ENCODE measurements at places on chromosomes 2 and 18. TPM values are rescaled to one million over a fixed set of nuclear protein-coding genes. Genes with fewer than 3 reads are reported as not detected.

- ATAC-seq = no peak
These were observed 61.3 kb downstream of the NCKAP5 start for GRCh38 chr2:133506996-133507395.

GRCh38 chr2:128733450-128733849 is 414.8 kb upstream of the HS6ST1 start:
- no peak for ATAC-seq

DNA sequence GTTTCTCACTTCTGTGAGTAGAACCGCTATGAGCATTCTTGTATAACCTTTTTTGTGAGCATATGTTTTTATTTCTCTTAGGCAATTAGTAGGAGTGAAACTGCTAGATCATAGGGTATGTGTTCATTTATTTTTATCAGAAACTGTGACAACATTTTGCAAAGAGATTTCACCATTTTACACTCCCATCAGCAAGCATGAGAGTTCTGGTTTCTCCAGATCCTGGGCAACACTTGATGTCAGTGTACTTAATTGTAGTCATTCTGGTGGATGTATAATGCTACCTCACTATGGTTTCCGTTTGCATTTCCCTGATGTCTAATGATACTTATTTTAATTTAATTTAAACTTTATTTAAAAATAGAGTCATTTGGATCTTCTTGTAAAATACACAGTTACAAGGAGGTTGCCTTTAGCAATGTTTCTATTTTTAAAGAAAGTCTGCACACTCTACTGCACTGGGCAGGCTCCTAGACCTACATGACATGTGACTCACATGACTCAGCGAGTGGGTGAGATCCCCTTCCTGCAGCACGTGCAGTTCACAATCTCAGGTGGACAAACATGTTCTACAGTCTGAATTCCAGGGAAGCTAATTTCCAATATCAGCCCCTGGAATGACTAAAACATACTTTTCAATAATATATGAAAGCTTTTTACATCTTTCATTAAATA is 127.0 kb upstream of the BCL2L11 start:
- no peak for ATAC-seq

DNA sequence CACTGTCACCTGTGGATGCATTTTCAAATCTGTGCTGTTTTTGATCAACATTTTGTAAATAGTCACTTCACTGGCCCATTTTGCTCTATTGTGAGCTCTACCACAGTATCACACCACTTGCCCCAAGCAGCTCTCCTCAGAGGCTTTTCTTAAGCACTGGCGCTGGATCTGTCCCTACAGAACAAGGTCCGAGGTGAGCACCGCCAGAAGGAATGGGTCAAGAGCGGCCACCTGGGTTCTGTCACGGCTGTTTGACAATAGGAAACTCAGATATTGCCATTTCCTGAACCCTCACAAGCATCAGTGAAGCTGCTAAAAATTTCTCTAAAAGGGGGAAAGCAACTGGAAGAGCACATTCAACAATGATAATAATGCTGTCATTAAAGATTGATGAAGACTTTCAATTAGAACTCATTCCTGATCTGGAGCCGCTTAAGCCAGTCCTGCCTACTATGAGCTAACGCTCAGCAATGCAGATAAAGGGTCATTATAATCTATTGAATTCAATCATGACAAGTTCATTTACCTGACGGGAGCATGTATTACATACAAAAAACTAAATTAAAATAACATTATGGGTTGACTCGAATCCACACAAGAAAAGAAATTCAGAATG is 514.0 kb downstream of the GALR1 start:
- ATAC-seq = no peak

DNA sequence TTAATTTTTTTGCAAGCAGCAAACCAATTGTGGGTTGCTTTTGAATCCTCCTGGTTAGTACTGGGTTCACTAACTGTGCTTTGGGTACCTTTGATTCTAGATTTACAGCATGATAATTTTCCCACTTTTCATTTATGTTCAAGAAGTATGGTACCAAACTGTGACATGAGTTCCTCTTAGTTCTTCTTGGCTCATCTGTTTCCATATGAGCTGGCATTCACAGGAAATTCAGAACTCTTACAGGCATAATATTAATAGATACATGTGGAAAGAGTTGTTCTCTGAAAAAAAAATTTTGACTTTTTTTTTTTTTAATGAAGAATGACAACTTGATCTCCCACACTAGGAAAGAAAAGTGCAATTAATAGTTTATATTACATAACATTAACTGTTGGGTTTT is 59.4 kb downstream of the FMNL2 start:
- ATAC-seq = no peak

DNA sequence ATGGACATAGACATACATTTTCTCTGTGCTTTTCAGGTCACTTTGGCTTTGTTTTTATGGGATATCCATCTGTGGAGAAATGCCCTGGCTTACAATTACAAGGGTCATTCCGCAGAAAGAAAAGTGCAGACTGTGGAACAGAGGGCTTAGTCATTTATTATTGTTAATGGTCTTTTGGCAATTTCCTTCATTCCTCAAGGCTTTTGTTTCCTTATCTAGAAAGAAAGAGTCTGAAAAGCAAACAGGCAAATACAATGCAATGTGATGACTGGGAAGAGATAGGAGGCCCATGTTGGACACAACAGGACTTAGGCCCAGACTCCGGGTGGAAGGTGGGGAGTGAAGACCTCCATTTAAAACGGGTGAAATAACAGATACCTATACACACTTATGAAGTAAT is 129.5 kb upstream of the CAVIN2 start:
- ATAC-seq = no peak

DNA sequence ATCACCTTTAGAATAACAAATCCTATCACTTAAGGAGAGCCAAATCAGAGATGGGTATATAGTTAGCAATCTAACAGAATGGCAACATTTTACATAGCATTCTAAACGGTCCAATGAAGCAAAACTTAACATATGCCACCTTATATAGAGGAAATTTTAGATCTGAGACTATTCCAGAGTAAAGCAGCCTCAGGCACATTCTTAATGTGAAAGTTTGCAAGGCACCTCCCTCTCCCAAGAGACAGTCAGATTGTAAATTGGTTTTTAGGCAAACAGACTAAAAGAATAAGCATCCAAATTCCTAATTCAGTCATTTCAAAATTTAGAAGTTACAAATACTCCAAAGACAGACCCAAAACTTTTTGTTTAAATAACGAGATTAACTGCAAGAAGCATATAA is 292.9 kb downstream of the STK39 start:
- ATAC-seq = no peak

DNA sequence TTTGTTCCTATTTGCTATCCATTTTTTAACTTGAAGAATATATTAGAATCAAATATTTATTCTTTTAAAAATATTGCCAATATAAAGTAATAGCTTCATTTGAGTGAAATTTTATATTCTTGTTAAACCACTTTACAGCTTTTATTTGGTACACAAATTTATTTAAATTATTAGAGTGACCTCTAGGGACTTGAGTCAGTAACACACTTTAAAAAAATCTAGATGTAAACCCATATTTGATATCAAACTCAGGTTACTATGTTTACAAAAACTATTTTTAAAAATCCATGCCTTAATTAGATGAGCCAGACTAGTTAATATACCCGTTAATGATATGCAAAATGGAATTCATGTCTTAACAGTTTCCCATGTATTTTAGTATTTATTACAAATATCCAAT is 134.6 kb downstream of the MAP4K4 start:
- ATAC-seq = no peak

GRCh38 chr2:102815285-102815684 is 53.5 kb downstream of the TMEM182 start:
- ATAC-seq = no peak

DNA sequence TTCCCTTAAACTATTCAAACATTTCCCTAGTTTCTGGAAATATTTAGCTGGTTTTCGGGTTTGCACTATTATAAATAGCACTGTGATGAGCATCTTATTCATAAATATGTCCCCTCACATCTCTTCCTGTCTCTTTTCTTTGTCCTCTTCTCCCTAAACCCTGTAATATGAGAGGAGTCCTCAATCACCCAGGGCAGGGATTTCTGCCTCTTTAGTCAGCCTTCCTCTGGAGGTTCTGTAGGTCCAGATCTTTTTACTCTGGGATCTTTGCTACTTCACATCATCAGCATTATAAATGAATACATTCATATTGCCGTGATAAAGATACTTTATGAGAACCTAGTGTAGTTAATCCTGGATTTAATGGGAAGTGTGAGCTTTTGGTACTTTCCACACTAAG is 87.9 kb upstream of the TTN start:
- no peak for ATAC-seq

GRCh38 chr2:18154812-18155211 is 276.3 kb downstream of the KCNS3 start:
- no peak for ATAC-seq

GRCh38 chr2:158459161-158460003 is 2.6 kb downstream of the PKP4 start:
- ATAC-seq = no peak

DNA sequence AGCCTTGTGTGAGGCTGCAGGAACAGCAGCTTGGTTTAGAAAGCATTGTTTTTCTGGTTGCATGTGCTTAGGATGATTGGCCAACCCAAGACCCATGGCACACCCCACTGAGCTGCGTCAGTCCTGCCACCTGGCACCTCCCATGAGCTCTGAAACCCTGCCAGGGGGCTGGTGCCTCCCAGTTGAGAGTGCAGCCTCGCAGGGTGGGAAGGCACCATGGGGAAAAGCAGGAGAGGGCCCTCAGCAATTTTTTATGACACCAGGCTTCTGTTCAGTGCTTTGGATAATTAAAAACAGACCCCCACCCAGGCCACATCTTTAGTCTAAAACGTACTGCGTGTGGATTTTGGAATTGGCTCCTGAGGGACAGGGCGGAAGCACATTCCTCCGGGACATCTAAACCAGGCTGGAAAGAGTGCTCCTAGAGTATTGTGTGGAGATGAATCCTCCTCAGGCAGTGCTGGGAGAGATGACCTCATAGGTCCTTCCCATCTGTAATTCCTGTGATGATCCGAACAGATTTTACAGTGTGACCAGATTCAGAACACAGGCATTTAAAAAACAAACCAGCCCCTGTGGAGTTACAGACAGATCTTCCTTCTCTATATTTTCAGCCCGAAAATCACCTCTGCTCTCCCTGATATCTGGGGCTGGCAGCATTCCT is 438.3 kb downstream of the ZNF521 start:
- ATAC-seq = peak; percentile 61

DNA sequence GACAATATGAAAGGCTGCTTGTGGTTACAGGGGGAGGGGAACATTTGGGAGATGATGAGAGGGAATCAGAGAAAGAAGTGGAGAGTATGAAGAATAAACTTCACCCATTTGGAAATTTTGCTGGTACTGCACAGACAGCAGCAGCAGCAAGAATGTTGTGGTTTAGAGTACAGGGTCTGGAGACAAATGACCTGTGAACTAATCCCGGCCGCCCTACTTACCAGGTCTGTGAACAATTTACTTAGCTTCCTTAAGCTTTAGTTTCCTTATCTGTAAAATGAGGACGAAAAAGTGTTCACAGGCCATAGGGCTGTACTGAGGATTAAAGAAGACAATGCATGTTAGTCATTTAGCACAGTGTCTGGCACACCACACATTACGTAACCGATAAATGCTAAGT is 685.4 kb upstream of the CELF4 start:
- no peak for ATAC-seq

DNA sequence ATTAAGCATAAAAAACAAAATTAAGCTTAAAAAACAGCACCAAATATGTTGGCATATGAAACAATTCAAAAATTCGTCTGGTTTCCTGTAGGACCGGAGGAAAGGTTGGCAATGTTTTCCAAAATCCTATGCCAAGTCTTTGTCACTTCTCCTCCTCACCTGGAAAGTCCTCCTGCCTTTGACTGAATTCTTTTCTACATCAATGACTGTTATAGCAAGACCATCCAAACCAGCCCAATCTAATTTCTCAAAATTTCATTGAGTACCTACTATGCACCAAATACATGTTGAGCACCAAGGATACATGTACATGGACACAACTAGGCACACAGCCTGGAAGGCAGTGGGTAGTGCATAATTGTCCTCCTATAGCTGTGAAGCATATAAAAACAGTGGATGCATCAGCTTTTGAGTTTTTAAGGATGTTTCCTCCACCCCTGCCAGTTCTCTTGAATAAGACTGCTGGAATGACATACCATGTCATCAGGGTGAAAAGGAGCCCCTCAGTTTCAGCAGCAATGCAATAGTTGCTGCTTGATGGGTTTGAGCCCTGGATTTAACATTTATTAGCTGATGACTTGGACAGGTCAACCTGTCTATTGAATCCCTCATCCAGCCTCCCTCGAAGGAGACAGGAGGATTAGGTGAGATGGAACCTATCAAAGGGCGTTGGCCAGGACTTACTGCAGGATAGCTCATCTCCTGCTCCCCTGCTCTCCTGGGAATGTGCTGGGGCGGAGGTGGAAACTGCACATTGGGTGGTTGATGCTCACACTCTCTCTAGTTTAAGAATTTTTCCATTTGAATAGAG is 4.5 kb downstream of the FABP1 start:
- ATAC-seq = no peak

GRCh38 chr2:242075696-242076095 is 206.2 kb downstream of the RTP5 start:
- no peak for ATAC-seq

- peak; percentile 71 for ATAC-seq
These were observed 214.6 kb downstream of the TRIB2 start for GRCh38 chr2:12931186-12931844.

- ATAC-seq = no peak
These were observed 1417.0 kb downstream of the SUCLG1 start for GRCh38 chr2:83042053-83042452.

- no peak for ATAC-seq
These were observed 3.0 kb downstream of the TMEM37 start for GRCh38 chr2:119434664-119435063.

- peak; percentile 82 for ATAC-seq
These were observed 17.4 kb upstream of the MRPL33 start for GRCh38 chr2:27754138-27754588.

- ATAC-seq = no peak
These were observed 8.1 kb upstream of the BOLA3 start for GRCh38 chr2:74155830-74156229.

DNA sequence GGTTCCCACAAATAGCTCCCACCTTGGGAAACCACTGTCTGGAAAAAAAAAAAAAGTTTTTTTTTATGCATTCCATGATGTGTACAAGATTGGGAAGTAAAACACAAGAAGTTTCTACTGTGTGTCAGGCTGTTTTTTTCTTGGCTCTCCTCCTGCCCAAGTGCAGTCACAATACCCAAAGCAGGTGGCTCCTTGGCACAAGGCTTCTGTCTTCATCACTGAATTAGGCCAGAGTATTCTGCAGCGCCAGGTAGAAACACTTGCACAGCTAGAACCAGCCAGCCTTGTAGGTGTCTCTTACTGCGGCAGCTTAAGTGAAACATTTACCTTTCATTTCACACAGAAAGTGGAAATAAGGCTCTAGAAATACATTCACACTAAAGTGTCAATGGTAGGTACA is 23.8 kb upstream of the MAL start:
- ATAC-seq = no peak

GRCh38 chr2:21467910-21468309 is 344.1 kb downstream of the TDRD15 start:
- ATAC-seq = no peak

GRCh38 chr2:172081221-172082022 is 3.9 kb upstream of the DLX1 start:
- ATAC-seq = no peak

C1GALT1C1L gene
- 1.6 TPM for total RNA-seq

TMEM198 gene
- total RNA-seq = 1.6 TPM

SCN7A gene
- 92.5 TPM for total RNA-seq

PARD6G gene
- 8.6 TPM for total RNA-seq

E2F6 gene
- total RNA-seq = 15.6 TPM

NR4A2 gene
- 1.7 TPM for total RNA-seq

EIF2AK3 gene
- total RNA-seq = 9.6 TPM

RAD51AP2 gene
- not detected for total RNA-seq

CREG2 gene
- 0.54 TPM for total RNA-seq

NCKAP5 gene
- 0.27 TPM for total RNA-seq

SMCHD1 gene
- total RNA-seq = 49.8 TPM

CXCR2 gene
- 2.4 TPM for total RNA-seq

COLEC11 gene
- total RNA-seq = 0.57 TPM

MFSD2B gene
- not detected for total RNA-seq
